Cortex of kidney (tissue), 1 donor: ENCODE measurements at places on chromosomes 6 and 20.

DNA sequence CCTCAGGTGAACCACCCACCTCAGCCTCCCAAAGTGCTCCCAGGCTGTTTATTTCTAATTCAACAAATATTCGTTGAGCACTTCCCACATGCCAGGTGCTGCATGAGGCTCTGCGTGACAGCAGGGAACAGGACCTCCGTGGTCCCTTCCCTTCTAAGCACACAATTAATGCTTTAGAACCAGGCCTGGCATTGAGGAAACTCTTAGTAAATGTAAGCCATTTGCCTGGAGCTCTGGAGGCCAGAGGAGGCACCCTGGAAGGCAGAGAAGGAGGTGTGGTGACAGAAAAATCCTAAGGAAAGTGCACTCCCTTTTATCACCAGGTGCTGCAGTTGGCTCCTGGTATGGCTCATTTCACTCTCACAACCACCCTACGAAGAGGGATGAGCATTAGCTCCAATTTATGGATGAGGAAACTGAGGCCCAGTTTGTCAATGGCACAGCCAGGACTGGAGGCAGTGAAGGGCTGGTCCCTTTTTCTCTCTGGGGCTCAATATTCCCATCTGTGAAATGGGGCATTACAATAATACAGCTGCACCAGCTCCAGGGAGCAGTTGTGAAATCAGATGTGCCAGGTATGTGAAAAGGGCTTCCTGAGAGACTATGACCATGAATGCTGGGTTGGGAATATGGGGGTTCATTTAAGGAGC lies 8.1 kb upstream of the ID1 start:
- no peak for DNase-seq

DNA sequence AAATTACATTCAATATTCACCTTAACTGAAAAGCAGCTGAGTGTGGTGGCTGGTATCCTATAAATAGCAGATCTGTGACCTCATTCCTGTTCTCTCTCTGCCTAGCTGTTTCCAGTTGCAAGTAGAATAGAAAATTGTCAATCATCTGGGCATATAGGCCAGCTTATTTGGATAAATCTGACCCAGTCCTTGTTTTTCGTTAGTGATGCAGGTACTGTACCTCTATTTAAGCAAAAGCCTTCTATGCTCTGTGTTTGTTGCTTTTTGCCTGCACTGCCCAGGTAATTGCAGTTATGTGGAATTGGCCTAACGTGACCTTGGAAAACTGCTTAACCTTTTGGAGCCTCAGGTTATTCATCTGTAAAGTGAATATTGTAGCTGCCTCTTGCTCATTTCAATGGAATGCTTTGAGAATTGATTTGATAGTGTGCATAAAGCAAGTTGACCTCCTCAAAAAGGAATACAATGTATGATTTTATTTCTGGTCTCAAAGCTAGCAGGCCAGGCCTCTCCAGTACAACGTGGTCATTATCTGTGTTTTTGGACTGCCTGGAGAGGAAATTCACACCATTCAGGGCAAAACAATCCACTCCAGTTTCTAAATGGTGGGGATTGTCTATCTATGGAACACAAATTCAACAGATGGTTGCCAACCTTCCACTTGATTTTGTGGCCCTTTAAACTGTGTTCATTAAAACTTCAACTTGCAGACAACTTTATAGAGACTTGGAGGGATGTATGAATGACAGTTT lies 508.7 kb upstream of the CITED2 start:
- DNase-seq = no peak

DNA sequence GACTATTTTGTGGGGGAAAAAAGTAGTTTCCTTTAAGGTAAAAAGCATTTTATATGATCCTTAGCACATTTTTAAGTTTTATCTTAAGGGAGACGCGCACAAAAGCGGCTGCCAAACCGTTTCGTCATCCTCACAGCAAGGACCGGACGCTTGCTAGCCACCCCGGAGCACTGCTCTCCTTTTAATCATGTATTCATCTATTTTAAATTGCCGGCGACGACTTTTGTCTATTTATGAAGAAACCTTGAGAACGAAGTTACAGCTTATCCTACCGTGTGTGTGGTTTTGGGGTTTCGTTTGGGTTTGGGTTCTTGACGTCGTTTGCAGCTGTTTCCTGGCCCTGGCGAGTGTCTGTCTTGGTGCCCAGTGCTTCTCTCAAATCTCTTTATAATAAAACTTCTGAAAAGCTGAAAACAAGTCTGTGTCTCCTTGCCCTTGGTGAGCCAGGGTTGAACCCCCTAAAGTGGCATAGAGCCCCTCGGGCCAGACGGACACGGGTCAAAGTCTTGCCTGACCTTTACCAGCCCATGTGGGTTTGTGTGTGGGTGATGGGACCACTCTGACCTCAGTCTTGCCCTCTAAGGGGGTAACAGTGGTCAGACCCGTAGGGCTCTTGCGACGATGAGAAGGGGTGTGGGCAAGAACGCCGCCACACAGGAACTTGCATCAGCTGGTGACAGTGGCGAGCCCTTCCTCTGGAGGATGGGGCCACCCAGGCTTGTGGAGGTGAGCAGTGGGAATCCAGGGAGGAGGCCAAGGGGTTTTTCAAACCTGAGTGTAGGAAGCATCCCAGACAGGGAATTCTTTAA lies 117.6 kb downstream of the JPH2 start:
- DNase-seq = no peak

- no peak for DNase-seq
These were observed 258.1 kb downstream of the CLIC5 start for GRCh38 chr6:45757443-45758130.

DNA sequence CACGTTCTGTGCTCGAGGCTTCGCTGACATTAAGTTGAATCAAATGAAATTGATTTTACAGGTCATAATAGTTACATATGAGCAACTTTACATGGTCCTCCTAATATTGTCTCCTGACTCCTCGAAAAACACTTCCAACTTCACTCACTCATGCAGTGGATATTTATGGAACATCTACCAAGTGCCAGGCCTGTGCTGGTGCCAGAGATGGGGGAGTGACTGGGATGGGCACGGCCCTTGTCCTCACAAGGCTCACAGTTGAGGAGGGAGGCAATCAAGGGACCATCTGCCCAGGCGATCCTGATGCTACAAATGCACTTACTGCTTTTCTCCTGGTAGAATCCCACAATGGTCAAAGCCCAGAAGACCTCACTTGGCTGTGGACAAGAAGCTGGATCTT lies 426.4 kb downstream of the PREX1 start:
- DNase-seq = no peak

DNA sequence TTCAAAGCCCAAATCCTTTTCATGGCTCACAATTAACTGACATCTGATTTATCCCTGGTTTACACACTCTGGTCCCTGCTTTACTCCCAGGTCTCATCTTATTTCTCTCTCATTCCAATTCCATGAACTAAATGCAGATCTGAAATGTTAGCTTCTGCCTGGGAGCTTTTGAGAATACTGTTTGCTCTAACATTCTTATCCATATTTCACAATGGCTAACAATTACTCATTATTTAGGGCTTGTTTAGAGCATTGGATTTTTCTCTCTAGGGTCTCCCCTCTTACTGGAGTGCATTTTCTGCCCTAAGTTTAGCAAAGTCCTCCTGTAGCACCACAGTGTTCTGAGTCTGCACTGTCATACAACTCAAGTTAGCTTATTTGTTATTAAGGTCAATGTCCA lies 121.5 kb upstream of the HCRTR2 start:
- DNase-seq = no peak

- no peak for DNase-seq
These were observed 83.5 kb downstream of the FRK start for GRCh38 chr6:115977220-115977619.

GRCh38 chr6:107717781-107718180 lies 106.3 kb downstream of the SCML4 start:
- DNase-seq = no peak

GRCh38 chr6:28810659-28811053 lies 113.1 kb downstream of the TRIM27 start:
- DNase-seq = no peak

DNA sequence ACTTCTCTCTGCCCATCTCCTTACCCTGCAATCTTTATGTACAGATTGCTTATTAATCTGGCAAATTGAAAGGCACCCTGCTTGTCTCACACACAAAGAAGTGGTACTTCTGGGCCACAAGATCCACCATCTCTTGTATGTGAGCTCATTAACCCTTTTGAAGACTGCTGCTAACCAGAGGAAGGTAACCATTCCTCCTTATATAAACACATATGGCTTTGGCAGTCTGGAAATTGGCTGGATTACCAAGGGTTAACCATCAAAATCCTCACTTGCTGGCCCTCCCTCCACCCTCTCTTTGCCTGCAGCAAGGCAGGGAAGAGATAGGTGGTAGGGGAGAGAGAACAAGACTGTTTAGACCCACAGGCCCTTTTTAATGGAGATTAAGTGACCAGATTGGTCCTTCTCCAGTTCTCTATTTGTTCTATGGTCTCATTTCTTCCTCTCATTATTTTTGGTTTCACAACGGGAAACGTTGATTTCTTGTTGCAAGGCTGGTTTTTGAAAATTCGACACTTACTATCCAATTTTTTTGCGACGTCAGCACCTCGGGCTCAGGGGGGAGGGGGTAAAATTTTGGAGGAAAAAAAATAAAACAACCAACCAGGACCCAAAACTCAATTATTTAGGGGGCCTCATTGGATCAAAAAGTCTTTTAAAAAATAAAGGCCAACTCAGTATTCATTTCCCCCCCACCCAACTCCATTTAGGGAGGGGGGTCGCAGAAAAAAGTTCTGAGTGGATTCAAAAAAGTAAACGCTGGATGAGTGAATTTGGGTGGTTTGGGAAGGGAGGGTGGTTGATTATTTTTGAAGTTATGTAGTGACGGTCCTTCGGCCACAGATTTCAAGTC lies 859 bp downstream of the PPP1R10 start:
- no peak for DNase-seq

GRCh38 chr20:59994697-59995122 lies 36.5 kb downstream of the CDH26 start:
- DNase-seq = no peak

GRCh38 chr6:30719356-30719755 lies 796 bp upstream of the TUBB start:
- DNase-seq = no peak

GRCh38 chr6:127941228-127941627 lies 40.4 kb upstream of the THEMIS start:
- no peak for DNase-seq

DNA sequence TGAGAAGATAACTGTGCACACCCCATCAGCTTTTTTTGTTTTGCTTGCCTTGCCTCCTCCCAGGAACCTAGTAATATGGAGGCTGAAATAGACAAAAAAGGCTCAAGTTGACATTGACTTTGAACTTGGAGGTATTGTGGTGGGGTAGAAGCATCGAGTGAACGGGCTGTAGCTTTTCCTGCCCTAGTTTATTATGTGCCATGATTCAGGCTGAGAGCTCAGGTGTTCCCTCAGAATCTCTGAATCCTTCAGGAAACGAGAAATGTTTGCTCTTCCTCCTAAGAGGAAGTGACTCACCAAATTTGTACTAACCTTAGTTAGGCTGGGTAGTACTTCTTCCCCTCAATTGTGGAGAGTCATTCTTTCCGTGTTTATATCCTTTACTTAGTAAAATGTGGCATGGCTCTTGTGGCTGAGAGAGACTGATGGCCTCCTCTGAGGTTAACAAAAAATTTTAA lies 98.8 kb downstream of the SASH1 start:
- no peak for DNase-seq

GRCh38 chr6:45741437-45742171 lies 274.1 kb downstream of the CLIC5 start:
- DNase-seq = no peak

DNA sequence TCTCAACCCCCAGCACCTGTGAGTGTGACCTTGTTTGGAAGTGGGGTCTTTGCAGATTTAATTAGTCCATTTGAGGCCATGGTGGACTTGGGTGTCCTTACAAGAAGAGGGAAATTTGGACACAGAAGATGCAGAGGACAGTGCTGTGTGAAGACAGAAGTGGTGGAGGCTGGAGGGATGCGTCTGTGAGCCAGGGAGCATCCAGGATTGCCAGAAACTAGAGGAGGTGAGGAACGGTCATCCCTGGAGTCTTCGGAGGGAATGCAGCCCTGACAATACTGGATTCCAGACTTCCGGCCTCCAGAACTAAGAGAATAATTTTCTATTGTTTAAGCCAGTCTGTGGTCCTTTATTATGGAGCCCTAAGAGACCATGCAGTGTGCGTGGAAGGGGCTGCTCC lies 22.9 kb upstream of the NPBWR2 start:
- no peak for DNase-seq

DNA sequence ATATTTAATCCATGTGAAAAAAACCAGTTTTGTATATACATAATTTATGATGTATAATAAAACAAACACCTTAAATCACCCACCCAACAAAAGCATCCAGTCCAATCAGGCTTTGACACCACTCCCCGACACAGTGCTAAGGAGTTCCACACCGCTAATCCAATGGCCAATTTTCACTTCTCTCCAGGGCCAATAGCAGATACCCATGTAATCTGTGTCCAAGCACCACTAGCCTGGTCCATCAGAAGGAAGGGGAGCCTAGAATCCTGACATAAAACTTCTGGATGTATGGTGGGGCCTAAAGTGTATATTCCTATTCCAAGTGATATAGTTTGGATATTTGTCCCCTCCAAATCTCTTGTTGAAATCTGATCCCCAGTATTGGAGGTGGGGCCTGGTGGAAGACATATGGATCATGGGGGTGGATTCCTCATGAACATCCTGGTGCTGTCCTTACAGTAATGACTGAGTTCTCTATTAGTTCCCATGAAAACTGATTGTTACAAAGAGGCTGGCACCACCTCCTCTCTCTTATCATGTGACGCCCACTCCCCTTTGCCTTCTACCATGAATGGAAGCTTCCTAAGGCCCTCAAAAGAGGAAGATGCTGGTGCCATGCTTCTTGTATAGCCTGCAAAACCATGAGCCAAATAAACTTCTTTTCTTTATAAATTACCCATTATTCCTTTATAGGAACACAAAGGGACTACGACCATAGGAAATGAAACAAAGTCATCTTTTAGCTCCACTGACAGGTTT lies 20.8 kb downstream of the RALGAPA2 start:
- no peak for DNase-seq

- DNase-seq = no peak
These were observed 204.9 kb downstream of the FOXA2 start for GRCh38 chr20:22379472-22379871.

- DNase-seq = no peak
These were observed 33.7 kb upstream of the SIRPA start for GRCh38 chr20:1861347-1861976.

- no peak for DNase-seq
These were observed 188.1 kb upstream of the BMP2 start for GRCh38 chr20:6579417-6579816.

DNA sequence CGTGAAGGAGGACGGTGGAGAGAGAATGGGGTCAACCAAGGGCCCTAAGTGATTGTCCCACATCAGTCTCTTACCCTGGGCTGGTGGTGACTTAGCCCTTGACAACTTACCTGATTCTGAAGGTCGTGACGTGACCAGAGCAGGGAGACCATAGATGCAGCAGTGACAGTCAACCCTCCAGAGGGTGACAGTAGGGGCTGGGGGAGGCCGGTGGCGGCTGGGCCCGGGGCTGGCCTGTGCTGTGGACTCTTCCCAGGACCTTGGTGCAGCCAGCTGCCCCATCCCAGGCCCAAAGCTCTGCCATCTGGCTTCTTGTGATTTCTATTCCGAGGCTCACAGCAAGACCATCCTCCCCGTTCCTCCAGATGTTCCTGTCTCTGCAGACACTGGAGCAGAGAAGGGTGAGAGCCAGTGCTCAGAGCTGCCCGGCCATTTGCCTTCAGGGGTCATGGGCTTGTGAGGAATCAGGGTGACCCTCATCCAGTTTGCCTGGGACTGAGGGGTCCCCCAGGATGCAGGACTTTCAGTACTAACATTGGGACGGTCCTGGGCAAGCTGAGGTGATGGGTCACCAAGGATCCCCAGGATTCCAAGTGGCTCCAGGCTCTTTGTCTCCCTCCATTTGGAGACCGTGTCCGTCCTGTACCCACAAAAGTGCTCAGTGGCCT lies 36.0 kb downstream of the SUMO4 start:
- DNase-seq = no peak
